Right lobe of liver (tissue), 6 donors: ENCODE measurements at places on chromosomes 6 and 20. TPM values are rescaled to one million over a fixed set of nuclear protein-coding genes. Genes with fewer than 3 reads are reported as not detected.

The GSTA1 gene
- total RNA-seq: 16.1 TPM

The PBOV1 gene
- not detected for total RNA-seq

The DOK5 gene
- total RNA-seq: not detected

The VSX1 gene
- not detected for total RNA-seq

The NKX2-2 gene
- not detected for total RNA-seq

The ACTL10 gene
- total RNA-seq: 0.56 TPM

The CST5 gene
- total RNA-seq: not detected

The DPPA5 gene
- not detected for total RNA-seq

The DYNLRB1 gene
- 47.6 TPM for total RNA-seq

The SYNDIG1 gene
- not detected for total RNA-seq

The ANKRD66 gene
- total RNA-seq: not detected

The MAVS gene
- total RNA-seq: 17.7 TPM

The SALL4 gene
- total RNA-seq: 0.40 TPM

The GPR63 gene
- total RNA-seq: 0.07 TPM

The TAGAP gene
- total RNA-seq: 1.3 TPM
